ENCODE measurements at places on chromosomes 4 and X.

- DNase-seq = no peak
Observed at GRCh38 chrX:54808109-54808604, 612 bp downstream of the MAGED2 start.

DNA sequence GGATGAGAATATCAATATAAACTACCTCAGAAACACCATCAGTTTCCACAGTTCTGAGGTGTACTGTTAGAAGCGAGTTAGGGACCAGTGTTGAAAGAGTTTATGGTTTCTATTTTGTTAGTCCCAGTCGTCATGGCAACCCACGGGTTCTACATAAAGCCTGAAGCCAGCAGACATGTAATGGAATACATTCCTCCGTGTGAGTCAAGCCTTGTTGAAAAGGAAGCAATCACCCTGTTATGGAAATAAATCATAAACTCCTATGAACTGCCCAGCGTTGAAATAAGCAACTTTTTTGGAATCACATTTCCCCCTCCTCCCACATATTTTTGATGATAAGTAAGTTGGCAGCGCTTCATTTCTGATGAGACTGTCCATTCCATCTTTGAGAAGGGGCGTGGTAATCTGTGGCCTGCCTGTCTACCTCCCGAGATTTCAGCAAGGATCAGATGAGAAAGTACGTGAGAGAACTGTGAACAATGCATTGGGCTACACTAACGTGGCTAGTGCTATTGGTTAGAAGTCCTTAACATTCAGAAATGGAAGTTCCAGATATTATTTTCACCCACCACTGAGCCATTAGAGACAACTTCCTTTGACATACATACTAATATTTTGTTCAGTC is 40.4 kb upstream of the PDHA1 start:
- DNase-seq = no peak

DNA sequence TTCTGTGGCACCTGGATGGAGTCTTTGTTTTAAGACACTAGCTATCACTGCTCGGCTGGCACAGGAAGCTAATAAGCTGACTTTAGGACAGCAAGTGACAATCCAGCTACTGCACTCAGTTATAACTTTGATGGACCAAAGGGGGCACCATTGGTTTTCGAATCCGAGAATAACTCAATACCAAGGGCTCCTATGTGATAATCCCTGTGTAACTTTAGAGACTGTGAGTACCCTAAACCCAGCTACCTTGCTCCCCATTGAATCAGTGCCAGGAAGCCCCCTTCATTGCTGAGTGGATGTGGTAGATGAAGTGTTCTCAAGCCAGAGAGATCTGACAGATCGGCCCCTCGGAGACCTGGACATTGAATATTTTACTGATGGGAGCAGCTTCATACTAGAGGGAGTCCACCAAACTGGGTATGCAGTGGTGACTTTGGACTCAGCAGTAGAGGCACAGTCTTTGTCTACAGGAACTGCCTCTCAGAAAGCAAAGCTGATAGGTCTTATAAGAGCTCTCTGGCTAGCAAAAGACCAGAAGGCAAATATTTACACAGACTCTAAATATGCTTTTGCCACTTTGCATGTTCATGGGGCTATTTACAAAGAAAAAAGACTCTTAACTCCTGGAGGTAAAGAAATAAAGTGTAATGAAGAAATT is 35.5 kb upstream of the UGT2B7 start:
- no peak for DNase-seq

DNA sequence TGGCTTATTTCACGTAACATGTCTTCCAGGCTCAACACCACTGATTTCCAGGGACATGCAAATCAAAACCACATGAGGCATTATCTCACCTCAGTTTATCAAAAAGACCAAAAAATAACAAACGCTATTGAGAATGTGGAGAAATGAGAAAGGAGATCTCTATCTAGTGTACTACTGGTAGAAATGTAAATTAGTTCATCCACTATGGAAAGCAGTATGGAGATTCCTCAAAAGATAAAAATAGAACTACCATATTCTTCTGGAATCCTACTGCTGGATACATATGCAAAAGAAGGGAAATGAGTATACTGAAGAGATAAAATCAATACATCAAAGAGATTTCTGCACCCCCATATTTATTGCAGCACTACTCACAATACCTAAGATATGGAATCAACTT is 329.6 kb upstream of the NDST3 start:
- no peak for DNase-seq

DNA sequence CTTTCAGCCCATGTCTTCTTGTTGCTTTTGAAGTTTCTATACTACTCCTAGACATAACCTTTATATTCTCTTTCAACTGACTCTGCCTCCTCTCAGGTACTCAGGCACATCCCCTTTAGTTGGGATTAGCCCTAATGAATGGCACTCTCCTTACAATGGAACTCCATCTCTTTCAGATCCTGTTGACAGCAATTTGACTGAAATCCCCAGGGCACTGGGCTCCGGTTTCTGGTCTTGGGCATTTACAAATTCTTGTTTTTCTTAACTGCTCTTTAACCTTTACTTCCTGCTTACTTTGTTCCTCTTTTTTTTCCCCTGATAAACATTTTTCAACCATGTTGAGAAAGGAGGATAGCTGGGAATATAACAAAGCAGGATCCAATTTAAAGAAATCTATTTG is 68.9 kb downstream of the ENOX2 start:
- no peak for DNase-seq

DNA sequence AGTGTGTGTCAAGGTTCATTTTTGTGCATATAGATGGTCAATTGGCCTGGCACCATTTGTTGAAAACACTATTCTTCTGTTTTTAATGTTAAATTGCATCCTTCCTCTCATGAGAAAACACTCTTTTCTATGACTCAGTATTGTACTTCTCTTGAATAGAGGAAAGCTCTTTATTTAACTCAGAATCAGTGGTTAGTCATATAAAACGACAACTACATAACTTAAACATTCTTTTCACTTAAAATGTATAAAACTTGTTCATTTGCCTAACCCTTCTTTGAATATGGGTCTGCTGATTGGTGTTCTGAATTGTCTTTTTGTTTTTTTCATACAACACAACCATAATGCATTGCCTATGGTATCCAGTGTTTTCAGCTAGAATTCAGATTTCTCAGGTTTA is 17.2 kb upstream of the MRPL1 start:
- no peak for DNase-seq

DNA sequence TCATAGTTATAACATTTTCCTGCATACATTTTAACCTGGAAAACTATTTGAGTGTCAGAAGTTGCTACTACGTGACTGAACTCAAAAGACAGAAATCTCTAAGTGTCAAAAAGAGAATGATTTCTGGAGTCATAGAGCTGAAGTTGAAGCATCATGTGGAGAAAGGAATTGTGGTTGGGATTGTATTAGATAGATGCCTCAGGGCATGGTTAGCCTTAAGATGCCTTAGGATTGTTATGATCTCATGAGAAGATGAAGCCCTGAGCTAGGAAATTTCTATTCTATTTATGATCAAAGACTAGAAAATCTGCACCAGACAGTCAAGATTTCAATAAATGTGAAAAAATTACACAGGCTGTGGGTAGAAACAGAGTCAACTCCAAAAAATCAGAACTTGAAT is 20.2 kb downstream of the EPGN start:
- no peak for DNase-seq

- peak; percentile 70 for DNase-seq
Observed at GRCh38 chr4:38233727-38234480, 273.7 kb downstream of the PTTG2 start.

DNA sequence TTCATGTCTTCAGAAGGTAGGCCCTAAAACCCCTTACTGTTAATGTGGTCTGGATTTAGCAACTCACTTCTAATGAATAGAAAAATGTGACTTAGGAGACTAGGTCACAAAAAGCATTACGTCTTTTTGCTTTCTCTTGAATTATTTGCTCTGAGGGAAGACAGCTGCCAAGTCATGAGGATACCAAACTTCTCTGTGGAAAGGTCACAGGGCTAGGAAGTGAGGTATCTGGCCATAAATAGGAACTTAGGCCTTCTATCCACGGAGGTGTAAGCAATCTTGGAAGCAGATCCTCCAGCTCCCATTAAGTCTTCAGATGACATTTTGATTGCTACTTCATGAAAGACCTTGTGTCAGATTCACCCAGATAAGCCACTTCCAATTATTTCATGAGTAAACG is 120.6 kb downstream of the JADE1 start:
- no peak for DNase-seq

DNA sequence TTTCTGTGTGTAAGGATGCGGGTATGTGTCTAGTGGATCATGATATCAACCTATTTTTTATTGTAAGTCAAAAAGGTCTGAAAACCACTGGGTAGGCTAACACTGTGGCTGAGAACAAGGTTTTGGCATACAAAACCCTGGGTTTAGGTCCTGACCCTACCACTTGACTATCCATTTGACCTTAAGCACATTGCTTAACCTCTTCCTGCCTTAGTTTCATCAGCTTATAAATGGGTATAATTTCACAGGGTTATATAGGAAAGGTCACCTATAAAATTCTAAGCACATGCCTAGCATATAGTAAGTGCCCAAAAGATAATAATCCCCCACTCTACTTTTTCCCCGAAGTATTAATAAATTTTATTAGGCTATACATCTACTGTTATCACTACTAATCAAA is 263.0 kb downstream of the UNC5C start:
- no peak for DNase-seq

DNA sequence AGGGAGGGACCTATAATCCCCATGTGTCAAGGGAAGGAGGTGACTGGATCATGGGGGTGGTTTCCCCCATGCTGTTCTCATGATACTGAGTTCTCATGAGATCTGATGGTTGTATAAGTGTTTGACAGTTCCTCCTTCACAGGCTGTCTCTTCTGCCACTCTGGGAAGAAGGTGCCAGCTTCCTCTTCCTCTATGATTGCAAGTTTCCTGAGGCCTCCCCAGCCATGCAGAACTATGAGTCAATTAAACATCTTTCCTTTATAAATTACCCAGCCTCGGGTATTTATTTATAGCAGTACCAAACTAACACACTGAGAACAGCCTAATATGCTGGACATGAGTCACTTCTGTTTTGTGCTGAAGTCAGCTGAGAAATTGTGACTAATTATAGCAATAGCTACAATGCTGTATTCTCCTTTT is 656.9 kb upstream of the CPEB2 start:
- no peak for DNase-seq

GRCh38 chr4:190020790-190021717 is 6.0 kb downstream of the FRG2 start:
- DNase-seq = peak; percentile 52

GRCh38 chrX:144722307-144722706 is 525.0 kb upstream of the SPANXN1 start:
- DNase-seq = no peak

- no peak for DNase-seq
Observed at GRCh38 chr4:134328741-134329140, 127.2 kb upstream of the PABPC4L start.

DNA sequence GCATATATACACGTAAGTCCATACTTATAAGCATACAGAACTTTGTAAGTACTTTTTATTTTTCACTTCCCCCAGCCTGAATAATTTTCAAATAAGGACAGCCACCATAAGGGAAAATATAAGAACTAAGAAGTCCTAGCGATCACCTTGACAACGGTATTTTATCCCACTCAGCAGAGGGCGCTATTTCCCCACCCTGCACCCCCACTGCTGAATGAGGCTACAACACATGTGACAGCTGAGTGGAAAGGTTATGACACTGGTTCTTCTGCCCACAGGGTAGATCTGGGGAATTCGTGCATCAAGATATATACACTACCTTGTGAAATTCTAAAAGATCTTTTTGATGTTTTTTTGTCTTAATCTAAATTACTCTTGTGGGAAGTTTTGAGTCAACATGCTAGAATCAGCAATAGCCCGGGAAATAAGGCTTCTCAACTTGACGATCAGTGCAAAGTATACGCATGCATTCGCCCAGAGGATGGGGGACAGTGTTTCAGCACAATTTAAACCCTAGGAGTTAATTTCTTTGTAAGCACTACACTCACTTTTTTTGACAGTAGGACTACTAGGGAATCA is 151.5 kb downstream of the CORIN start:
- peak; percentile 48 for DNase-seq

GRCh38 chr4:40405193-40405592 is 70.1 kb downstream of the CHRNA9 start:
- DNase-seq = no peak

GRCh38 chr4:2515830-2516550 is 20.5 kb upstream of the FAM193A start:
- no peak for DNase-seq

DNA sequence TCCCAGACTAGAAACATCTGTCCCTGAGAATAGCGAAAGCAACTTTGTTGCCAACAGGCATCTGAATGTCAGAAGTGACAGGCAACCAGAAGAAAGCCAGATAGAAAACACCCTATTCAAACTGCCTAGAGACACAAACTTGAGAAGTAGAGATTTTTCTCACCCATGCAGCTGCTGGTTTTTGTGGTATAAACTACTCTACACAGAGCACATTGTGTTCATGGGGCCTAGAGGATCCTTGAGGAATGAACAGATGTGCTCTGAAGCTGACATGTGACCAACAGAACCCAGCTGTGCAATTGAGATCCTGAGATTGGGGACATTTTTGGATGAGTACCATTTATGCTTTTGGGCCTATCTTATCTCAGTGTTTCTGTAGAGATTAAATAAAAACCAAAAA is 63.6 kb upstream of the NRK start:
- DNase-seq = no peak

DNA sequence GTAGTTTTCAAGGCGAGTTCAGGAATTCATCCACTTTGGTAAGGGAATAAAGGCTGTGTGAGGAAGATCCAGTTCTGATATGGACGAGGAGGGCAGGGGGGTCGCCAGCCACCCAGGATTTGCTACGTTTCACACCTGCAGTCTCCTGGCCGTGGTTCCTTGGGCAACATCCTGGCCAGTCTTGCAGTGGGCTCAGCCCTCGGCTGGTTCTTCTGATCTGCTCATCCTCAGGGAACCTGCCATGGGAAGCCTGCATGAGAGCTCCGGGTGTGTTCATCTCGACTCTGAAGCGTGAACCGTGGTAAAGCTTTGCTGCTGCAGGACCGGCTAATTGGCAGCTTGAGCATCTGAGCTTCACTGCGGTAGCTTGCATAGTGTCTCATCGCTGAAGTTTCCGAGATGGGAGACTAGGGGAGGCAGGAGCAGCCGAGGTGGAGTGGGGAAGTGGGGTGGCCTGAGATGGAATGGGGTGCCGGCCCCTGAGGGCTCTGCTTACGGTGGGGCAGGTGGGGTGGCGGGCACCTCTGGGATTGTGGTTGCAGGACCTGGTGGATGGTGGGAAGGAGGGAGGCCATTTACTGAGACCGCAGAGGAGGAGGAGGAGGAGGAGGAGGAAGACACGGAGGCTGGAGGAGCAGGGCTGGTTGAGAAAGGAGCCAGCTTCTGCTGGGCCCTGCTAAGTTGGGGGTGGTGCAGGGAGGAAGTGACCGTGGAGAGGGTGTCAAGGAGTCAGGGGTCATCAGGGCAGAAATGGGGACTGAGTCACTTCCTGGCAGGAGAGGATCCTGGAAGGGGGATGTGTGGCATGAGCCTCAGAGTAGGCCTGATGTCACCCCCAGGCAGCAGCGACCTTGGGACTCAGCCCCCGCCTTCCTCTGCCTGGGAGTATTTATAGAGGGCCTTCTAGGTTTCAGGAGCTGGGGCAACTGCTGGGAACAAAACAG is 213.1 kb upstream of the PSAPL1 start:
- no peak for DNase-seq

- peak; percentile 86 for DNase-seq
Observed at GRCh38 chr4:182448281-182449151, 205.3 kb downstream of the TENM3 start.

- DNase-seq = no peak
Observed at GRCh38 chrX:10739426-10739825, 119.0 kb upstream of the MID1 start.
